Islet precursor cell (in vitro differentiated cells): ENCODE measurements at places on chromosomes 13 and 19.

DNA sequence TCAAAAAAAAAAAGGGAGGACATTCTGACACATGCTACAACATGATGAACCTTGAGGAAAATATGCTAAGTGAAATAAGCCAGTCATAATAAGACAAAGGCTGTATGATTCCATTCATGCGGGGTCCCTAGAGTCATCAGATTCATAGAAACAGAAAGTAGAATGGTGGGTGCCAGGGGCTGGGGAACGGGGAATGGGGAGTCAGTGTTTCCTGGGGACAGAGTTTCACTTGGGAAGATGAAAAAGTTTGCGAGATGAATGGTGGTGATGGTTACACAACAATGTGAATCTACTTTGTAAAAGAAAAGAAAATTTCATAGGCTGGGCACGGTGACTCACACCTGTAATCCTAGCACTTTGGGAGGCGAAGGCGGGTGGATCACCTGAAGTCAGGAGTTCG, 6.1 kb upstream of the CLEC4G start:
- DNase-seq: no peak

DNA sequence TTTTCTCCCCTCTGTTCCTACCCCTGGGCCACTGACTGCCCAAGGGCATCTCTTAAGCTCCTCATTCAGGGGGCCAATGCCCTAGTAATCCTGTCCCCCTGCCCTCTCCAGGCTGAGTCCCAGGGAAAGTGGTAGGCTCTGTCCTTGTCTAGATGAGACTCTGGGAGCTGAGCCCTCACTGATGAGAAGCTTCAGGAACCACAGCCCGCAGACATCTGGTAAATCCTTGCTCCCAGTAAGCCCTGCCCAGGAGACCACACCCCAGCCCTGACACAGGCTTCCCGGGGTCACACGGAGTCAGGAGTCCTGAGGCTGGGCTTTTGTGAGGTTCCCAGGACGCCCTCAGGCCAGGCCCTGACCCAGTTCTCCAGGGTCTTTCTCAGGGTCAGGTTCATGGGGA, 1.9 kb downstream of the CEACAM4 start:
- DNase-seq: no peak

DNA sequence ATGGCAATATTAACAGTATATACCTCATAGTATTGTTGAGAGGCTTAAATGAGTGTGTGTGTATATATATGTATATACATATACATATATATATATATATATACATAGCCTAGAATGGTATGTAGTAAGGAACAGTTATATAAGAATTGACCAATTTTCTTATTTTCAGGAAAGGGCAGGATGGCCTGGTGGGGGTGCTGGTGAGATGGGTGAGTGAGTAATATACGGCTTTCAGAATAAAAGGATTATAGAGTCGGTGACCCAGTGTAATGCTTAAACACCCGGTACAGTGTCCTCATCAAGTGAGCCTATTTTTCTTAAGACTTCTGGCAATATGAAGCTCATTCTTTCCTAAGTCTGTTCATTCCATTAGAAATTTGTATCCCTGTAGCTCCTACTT, 11.7 kb upstream of the FAM216B start:
- no peak for DNase-seq

DNA sequence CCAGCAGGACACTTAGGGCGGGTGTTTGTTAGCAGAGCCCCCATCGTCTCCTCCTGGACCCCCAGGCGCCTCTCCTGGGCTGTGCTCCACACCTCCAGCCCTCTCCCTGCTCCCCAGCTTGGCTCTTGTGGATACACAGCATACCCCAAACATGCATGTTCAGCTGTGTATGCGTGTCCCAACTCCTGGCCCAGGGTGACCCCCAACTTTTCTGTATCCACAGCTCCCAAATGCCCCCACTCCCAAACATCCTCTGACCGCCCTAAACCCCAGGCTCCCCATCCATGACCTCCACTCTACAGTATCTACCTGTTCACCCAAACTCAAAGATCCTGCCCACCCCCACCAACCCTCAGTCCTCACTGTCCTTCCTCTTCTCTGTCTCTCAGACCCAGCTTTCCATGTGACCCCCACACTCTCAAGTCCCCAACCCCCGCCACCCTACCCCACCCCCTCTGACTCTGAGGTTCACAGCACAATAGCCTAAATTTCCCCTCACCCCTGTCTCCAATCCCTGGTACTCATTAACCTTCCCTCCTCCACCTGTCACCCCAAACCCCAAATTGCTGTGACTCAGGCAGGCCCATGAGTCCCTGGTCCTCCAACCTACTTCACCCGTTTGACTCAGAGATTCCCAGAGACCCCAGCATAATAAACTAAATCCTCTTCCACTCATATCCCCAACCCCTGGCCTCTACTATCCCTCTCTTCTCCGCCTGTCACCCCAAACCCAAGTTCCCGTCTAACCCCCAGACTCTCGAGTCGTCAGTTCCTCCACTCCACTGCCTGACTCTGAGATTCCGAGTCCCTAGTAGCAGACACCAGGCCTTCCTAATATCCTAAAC, 968 bp downstream of the UBE2M start:
- DNase-seq: no peak

DNA sequence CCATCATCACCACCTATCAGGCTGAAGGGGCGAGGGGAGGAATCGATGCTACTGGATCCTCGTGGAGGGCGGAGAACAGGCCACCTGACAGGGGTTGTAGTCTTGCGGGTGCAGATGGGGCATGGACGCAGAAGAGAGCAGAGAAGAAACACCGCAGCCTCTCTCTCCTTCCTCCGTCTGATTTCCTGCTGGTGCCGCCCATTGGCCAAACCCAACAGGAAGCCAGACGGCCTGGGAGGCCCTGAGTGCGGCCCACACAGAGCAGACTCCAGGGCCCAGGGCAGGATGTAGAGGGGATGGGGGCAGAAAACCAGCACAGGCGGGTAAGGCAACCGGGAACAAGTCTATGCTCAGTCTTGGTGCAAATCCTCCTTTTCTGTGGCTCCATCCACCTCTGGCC, 15.4 kb downstream of the CEBPA start:
- no peak for DNase-seq

- DNase-seq: no peak
Observed at GRCh38 chr13:31722673-31723072, 16.7 kb upstream of the RXFP2 start.

DNA sequence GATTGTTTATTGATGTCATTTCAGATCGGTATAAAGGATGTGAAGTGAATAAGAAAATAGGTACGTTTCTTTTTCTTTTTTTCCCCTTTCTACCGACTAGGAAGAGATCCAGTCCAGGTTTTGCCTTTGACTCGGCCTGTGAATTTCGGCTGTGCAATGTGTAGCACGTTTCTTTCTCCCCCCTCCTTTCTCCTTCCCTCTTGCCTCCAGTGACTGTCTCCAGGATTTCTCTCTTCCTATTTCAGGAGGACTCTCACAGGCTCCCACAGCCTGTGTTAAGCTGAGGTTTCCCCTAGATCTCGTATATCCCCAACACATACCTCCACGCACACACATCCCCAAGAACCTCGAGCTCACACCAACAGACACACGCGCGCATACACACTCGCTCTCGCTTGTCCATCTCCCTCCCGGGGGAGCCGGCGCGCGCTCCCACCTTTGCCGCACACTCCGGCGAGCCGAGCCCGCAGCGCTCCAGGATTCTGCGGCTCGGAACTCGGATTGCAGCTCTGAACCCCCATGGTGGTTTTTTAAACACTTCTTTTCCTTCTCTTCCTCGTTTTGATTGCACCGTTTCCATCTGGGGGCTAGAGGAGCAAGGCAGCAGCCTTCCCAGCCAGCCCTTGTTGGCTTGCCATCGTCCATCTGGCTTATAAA, at the start of gene GPC6:
Gene GPC6 (plus strand): TSS at position 185 of the 657 bp plus-strand sequence.
- peak; percentile 87 for DNase-seq

GRCh38 chr19:7247155-7247554, 47.1 kb downstream of the INSR start:
- DNase-seq: no peak

DNA sequence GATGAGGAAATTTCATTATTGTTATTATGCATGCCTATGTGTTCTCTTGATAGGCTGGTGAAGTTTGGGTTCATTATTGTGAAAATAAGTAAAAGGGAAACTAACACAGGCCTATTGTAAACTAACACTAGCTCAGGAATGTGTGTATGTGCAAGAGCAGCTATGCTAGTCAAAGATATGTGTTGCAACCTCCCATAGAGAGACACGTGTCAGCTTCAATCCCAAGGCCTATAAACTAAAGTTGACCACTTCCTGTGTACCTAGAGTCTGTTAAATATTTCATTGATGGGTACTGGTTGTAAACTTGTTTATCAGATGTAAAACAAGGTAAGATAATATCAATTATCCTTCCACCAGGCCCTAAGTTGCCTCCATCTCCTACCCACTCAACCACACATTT, 44.7 kb upstream of the ZNF30 start:
- DNase-seq: no peak

- DNase-seq: no peak
Observed at GRCh38 chr19:42017040-42017439, 23.0 kb upstream of the ATP1A3 start.

DNA sequence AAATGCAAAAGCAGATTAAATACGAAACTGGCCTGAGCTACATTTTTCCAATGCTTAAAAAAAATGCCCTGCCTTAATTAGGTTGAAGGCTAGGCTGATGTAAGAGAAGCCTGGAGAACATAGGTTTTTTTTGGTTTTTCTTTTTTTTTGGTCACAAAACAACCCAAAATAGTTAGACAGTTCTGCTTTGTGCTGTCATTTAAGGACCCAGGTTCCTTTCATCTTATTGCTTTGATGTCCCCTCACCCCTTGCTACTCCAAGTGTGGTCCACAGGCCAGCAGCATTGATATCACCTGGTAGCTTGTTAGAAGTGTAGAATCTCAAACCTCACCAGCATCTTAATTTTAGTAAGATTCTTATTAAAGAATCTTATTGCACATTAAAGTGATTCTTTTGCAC, 14.4 kb downstream of the TDRD3 start:
- DNase-seq: no peak

- no peak for DNase-seq
Observed at GRCh38 chr13:21973437-21974125, 302.7 kb downstream of the FGF9 start.

GRCh38 chr19:28027116-28027515, 1185.8 kb downstream of the UQCRFS1 start:
- DNase-seq: no peak

DNA sequence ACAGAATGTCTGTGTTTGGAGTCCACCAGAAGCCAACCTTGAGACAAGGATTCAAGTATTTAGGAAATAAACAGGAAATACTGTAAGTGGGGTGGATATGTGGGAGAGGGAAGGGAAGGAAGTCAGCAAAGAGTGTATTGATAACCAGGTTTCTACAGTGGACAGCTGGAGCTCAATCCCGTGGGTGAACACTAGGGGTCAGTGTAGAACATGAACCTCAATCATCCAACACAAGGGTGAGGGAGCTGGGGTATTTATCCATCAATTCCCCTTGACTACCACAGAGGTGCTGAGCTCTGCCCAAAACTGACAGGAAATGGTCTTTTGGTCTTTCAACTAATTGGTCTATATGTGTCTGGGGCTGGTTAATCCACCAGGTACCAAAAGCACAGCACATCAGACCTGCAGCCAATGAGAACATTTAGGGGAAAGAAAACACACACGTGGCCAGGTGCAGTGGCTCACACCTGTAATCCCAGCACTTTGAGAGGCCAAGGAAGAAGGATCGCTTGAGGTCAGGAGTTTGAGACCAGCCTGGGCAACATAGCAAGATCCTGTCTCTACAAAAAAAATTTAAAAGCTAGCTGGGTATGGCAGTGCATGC, 5.6 kb upstream of the SYDE1 start:
- peak; percentile 81 for DNase-seq

DNA sequence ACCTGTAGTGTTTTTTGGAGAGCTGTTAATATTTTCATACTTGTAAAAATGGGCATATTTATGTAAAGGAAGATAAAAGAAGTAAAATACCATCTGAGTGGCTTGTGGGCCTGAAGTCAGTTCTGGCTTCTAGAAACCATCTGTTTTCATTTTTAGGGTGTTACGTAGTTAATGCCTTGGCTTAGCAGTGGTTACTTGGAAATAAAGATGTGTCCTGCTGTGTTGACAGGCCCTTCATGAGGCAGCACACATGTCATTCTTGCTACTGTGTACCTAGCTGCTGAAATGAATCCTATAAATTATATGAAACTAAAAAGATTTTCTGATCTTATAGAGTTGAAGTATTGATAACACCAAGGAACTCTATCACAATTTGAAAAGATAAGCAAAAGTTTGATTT, 16.0 kb downstream of the ILF3 start:
- no peak for DNase-seq

DNA sequence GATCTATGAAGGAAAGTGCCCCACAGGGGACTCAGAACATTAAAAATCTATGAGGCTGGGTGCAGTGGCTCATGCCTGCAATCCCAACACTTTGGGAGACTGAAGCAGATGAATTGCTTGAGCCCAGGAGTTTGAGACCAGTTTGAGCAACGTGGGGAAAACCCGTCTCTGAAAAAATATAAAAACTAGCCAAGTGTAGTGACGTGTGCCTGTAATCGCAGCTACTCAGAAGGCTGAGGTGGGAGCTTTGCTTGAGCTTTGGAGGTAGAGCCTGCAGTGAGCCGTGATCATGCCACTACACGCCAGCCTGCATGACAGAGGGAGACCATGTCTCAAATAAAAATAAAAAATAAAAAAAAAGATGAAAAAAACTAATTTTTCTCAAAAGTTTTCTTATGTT, 1070.6 kb downstream of the PCDH9 start:
- no peak for DNase-seq

GRCh38 chr13:114081761-114082681, 50.4 kb downstream of the RASA3 start:
- no peak for DNase-seq

GRCh38 chr13:35211949-35212348, 264.5 kb downstream of the MAB21L1 start:
- DNase-seq: no peak

DNA sequence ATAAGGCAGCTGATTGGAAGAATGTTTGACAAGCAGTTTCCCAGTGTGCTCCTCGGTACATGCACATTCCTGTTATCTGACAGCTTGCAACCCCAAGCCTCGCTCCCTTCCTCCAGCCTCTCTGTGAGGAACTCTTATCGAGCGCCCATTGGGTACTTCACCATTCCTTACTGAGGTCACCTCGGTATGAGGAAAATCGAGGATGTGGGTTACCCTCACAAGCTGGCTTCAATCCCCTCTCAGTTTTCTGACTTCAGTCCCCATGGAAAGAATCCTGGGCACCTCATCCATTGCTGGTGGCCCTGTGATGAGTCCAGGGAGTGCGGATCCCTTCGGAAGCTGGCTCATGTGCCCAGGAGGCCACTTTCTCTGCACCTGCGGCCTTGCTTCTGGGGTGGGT, 17.3 kb downstream of the TEX29 start:
- no peak for DNase-seq
